ENCODE measurements at places on chromosomes 1 and 21.

DNA sequence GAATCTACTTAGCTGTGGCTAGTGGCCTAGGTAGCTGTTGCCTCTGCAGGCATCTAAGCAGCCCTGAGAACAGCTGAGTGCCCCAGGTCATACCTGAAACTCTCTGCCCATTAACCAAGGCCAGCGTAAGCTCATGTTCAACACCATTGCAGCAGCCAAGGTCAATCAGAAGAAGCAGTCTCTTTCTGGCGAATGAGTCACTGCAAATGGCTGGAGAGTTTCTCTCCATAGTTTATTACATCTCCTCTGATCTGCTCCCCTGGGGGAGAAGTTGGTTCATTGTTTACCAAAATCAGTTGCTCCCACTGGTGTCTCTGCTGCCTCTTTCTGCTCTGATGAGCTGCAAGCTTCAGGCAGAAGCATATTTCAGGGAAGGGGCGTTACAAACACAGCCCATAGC is 6.9 kb upstream of the BCL9 start:
- no peak for DNase-seq

DNA sequence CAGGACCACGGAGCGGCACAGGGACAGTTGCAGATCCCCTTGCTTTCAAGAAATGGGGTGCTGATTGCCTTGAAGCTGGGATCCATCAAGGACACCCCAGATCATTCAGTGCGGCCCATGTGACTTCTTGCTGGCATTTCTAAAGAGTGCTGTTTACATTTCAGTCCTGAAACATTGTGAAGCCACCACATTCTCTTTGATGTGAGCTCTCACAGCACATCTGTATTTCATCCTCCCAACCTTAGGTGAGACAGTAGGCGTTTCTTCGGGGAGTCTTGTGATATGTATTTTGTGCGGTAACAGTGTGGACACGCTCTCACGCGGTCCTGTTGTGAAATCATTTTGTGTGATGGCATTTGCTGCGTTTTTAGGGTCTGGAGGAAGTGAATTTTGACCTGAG is 57.2 kb downstream of the CACHD1 start:
- no peak for DNase-seq

- DNase-seq, result no peak
These were observed 69.3 kb downstream of the POU2F1 start for GRCh38 chr1:167289966-167290365.

GRCh38 chr1:209134001-209134400 is 449.5 kb upstream of the CAMK1G start:
- peak; percentile 14 for DNase-seq

DNA sequence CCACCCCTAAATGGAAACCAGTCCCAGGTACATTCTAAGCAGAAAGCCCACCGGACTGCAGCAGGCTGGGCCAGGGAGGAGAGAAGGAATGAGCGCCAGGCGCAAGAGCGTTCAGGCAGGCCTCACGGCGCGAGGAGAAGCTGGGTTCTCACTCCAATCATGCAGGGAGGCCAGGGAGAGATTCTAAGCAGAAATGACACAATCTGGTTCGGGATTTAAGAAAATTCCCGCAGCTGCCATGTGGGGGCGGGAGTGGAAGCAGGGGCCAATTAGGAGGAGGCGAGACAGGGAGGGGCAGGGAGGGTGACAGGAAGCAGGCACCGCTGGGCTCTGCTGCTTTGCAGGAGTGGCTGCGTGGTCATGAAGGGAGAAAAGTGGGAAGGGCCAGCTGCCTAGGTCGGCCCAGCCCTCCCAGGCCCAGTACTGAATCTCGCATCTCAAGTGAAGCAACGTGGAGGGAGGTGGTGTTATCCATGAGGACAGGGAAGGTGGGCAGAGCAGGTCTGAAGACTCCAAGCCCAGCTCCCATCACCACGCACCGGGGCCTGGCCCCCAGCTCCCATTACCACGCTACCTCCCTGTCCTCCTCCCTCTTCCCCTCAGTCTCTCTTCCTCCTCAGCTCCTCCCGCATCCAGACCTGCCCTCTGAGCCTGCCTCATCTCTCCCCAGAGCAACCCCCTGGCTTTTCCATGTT is 11.8 kb downstream of the NPHP4 start:
- no peak for DNase-seq

DNA sequence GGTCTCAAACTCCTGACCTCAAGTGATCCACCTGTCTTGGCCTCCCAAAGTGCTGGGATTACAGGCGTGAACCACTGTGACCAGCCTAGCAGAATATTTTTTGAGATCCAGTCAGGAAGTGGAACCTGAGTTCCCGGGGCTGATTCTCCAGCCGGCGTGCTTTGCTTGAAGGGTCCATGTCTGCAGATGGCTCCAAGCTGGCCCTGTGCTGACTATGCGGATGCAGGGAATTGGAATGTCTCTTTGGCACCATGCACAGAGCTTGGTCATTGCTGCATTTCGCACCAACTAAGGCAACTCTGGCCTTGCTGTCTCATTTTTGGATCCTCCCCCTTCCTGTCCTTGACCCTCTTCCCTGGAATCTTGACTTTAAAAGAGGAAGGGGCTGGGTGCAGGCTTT is 28.1 kb downstream of the ARHGEF10L start:
- no peak for DNase-seq

DNA sequence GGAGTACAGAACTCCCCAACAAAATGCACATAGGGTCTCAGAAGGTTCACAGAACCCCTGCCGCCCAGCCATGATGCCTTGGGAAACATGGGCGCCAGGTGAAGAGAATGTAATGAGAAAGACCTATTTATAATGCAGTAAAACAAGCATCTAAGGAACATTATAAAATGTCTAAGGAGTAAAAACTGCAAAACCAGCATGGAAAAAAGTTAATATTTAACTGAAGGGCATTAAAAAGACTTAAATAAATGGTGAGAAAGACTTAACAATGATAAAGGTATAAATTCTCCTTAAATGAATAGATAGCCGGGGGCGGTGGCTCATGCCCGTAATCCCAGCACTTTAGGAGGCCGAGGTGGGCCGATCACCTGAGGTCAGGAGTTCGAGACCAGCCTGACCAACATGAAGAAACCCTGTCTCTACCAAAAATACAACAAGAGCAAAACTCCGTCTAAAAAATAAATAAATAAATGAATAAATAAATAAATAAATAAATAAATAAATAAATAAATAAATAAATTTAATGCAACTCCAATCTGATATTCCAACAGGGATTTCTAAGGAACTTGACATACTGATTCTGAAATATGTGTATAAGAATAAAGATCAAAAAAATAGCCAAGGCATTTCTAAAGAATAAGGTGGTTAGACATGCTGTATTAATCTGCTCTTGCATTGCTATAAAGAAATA is 27.3 kb upstream of the ACOT11 start:
- DNase-seq, result no peak

GRCh38 chr1:1058921-1059493 is 15.1 kb downstream of the RNF223 start:
- no peak for DNase-seq

- no peak for DNase-seq
These were observed 108.2 kb downstream of the NBPF12 start for GRCh38 chr1:147046189-147046862.

DNA sequence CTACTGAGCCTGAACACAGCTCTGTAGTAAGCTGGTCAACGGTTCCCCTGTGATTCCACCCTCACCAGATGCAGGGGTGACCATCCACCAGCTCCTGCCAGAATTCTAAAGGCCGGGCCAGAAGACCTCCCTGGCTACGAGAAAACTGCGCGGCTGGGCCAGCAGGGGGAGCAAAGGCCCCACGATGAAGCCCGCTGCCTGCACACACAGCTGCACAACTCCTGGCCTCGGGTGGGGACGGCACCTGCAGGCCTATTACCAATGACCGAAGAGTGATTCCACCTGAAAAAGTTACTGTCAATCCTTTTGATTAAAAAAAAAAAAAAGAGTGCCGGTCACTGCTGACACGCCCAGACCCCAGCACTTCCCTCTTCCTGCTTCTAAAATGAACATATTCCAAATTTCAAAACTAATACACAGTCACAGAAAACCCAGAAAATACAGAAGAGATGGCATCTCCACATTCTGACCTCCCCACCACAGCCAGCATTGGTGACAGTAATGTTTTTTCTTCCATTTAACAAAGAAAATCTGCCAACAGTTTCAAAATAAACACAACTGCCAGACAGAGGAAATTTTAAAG is 49.8 kb upstream of the RIPK4 start:
- peak; percentile 75 for DNase-seq

DNA sequence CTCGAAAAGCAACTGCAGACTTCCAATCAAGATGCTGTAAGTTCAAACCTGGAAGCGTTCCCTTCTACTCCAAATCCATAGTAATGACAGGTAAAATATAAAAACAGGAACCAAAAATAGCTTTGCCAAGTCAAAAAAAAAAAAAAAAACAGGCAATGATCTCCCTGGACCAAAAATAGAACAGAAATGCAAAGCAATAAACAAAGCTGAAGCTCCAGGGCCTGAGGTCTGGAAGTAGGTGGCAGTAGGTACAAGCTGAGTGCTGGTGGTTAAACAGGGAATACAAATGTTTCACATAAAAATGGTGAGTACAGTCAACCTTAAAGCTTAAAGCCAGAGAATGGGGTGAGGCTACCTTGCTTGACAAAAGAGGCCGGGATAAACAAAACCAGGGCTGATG is 610.8 kb downstream of the SMYD3 start:
- DNase-seq, result no peak

DNA sequence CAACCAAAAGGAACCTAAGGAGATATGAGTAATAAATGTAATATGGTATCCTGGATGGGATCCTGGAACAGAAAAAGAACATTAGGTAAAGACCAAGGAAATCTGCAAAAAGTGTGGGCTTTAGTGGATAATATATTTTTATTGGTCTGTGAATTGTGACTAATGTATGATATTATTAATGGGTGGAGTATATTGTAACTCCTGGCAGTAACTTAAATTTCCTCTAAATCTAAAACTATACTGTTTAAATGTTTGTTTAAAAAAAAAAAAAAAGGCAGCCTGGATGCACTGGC is 68.4 kb downstream of the LRRC8D start:
- DNase-seq, result no peak

GRCh38 chr1:62732331-62732730 is 44.1 kb upstream of the DOCK7 start:
- DNase-seq, result no peak

GRCh38 chr1:206769304-206769731 is 1.3 kb upstream of the IL19 start:
- DNase-seq, result peak; percentile 35

DNA sequence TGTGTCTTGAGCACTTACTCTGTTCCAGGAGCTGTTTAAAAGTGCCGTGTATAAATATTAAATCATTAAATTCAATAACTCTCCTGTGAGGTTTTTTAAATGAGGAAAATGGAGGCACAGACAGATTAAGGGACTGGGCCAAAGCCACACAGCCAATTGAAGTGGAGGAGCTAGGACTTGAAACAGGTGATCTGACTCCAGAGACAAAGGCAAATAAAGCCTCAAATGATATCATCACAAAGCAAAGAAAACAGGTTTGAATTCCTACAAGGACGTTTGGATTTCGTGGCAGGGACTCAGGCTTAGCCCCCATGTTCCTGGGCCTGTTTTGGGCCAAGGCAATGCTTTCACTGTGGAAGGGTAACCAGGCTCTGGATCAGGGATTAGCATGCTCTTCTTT is 45.2 kb upstream of the DMBX1 start:
- no peak for DNase-seq
